Mammary epithelial cell (primary cell): ENCODE measurements at places on chromosomes 1 and 21.

GRCh38 chr1:166129006-166129405 lies 37.8 kb downstream of the FAM78B start:
- DNase-seq, result no peak

GRCh38 chr1:118300808-118301207 lies 115.8 kb upstream of the SPAG17 start:
- DNase-seq, result no peak

DNA sequence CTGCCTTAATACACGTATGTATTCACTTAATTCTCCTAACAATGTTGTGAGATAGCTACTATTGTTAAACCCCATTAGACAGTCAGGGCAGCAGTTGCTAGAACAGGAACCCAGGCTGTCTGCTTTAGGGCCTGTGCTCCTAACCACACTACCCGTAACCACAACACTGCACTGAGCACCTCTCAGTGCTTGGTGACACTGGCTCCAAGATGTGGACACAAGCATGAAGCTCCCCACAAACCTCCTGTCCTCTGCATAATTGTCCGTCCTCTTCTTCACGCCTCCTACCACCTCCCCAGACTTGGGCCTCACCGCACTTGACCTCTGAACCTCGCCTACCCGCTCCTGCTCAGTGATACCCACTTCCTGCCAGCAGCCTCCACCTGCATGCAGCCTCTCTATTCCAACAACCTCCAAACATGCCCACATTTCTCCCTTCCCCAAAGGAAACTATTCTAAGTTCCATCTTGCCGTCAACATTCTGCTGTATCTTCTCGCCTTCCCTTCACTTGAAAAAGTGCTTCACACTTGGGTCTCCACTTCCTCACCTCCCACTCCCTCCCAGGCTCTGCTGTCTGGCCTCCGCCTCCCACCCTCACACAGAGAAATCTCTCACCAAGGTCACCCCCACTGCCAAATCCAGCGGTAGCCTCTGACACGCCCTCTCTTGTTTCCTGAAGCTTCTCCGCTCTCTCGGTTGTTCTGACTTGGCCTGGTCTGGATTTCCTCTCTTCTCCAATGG lies 14.6 kb upstream of the AHDC1 start:
- DNase-seq, result no peak

DNA sequence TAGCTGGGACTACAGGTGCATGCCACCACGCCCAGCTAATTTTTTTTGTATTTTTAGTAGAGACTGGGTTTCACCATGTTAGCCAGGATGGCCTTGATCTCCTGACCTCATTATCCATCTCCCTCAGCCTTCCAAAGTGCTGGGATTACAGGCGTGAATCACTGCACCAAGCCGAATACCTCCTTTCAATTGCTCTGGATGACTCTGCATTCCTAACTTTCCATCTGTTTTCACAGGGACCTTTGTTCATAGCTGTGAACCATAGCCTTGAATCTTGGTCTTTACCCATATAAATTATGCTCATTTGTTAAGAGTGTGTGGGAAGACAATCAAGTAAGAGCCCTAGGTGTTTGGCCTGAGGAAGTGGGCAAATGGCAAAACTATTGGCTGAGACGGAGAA lies 422.7 kb downstream of the DISC1 start:
- DNase-seq, result no peak

- no peak for DNase-seq
Observed at GRCh38 chr21:37742115-37742514, 174.1 kb downstream of the KCNJ6 start.
